ENCODE measurements at places on chromosomes 2 and 18.

DNA sequence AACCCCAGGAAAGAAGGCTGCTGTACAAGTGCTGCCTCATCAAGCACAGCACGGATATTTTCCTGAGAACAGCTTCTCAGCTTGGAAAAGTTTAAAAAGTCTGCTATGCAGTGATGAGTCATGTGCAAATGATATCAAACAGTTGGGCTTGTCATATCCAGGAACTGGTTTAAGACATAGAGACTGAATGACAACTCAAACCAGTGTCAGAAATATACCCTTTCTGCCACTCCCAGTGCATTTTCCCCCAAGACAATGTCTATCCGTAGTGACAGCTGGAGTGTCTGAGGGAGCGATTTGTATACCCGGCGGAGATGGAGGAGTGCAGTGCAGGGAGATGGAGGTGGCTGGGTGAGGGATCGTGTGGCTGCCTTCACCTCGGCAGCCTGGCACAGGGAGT is 28.2 kb downstream of the SOX11 start:
- ATAC-seq, result no peak

GRCh38 chr2:236472720-236473495 is 96.7 kb upstream of the ACKR3 start:
- no peak for ATAC-seq

- no peak for ATAC-seq
Observed at GRCh38 chr2:230722207-230722885, 9.7 kb downstream of the CAB39 start.

GRCh38 chr2:186572705-186573104 is 17.2 kb upstream of the ITGAV start:
- ATAC-seq, result no peak

- no peak for ATAC-seq
Observed at GRCh38 chr2:236168110-236169080, at the start of gene GBX2. Gene GBX2 (minus strand): TSS chr2:236168386. CDS start chr2:236167971, 415 bp downstream.

- no peak for ATAC-seq
Observed at GRCh38 chr2:15041429-15041837, 408.9 kb downstream of the LRATD1 start.

DNA sequence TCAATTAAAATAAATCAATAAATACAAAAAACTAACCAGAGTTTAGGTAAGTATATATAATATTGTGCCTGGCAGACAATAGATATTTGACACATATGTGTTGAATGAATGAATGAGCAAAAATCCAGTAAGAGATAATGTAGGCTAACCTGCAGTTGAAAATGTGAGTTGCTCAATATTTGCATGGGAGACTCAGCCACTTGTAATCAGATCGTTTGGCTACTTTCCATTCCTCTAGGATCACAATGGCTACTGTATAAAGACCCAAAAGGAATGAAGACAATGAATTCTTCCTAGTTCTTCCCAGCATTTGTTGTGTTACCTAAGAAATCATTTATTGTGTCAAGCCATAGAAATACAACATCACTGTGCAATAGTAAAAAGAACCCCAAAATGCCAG is 25.3 kb downstream of the PIEZO2 start:
- ATAC-seq, result no peak

DNA sequence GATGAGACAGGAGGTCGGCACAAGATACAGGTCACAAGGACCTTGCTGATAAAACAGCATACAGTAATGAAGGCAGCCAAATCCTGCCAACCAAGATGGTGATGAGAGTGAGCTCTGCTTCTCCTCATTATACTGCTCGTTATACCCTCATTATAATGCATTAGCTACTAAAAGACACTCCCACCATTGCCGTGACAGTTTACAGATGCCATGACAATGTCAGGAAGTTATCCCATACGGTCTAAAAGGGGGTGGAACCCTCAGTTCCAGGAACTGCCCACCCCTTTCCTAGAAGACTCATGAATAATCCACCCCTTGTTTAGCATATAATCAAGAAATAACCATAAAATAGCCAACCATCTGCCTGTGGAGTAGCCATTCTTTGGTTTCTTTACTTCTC is 224.2 kb downstream of the RBM43 start:
- no peak for ATAC-seq

Data from activated CD4-positive, CD25-positive, alpha-beta regulatory T cell treated with anti-CD3 and anti-CD28 coated beads, Interleukin-2, amount 50 U/mL, for 24 hours (primary cell).